ENCODE measurements at places on chromosomes 5 and 9.

- no peak for DNase-seq
Measured at GRCh38 chr5:77301447-77301883, 91.0 kb downstream of the PDE8B start.

DNA sequence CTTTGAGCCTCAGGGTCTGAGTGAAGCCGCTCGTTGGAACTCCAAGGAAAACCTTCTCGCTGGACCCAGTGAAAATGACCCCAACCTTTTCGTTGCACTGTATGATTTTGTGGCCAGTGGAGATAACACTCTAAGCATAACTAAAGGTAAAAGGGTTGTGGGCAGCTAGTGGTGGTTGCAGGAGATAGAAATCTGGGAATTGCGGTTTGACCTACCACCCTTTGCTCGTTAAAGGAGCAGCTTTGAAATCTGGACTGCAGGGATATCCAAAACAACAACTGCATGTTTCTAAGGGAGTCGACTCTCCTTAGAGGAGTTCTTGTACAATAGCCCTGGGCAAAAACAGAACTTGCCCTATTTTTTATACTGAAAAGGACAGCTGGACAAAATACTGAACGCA, 19.0 kb downstream of the ABL1 start:
- DNase-seq: no peak

GRCh38 chr9:80049096-80049782, 477.5 kb downstream of the TLE4 start:
- DNase-seq: no peak

GRCh38 chr9:34276772-34277171, 52.3 kb downstream of the KIF24 start:
- DNase-seq: no peak

DNA sequence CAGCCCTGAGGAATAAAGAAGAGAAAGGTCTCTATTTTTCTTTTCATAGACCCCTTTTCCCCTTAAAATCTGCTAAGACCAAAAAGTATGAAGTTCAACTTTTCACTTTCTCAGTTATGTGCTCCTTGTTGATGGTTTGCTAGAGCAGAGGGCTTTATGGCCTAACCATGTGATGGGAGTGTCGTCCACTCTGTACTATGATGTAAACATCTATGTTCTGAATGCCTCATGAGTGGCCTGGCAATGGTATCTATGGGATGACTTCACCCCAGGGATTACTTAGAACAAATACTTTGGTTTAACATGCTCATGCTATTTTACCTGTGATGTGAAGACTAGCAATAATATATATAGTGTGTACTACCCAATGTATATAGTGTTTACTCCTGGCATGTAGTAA, 43.7 kb upstream of the MIER3 start:
- DNase-seq: no peak

DNA sequence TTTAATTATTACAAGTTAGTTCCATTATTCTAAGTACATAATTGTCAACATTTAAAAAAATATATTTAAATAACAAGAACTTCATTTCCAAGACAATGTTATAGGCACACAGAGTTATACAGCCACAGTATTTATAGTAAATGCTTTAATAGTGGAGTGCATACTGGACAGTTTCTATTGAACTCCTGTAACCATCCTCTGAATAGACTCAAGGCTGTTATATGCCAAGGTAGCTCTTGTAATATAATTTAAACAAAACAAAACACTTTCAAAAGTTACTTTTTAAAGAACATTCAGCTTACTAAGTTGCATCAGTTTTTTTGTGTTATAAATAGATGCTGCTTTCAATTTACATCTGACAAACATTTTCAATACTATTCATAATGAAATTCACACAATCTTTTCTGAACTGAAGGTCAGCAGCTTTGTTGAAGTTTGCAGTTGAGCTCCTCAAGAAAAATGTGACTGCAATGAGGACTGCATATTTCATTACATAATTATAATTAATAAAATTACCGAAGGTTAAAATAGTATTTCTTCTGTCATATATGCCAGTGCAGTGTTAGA, 549.9 kb upstream of the CYLC2 start:
- no peak for DNase-seq

DNA sequence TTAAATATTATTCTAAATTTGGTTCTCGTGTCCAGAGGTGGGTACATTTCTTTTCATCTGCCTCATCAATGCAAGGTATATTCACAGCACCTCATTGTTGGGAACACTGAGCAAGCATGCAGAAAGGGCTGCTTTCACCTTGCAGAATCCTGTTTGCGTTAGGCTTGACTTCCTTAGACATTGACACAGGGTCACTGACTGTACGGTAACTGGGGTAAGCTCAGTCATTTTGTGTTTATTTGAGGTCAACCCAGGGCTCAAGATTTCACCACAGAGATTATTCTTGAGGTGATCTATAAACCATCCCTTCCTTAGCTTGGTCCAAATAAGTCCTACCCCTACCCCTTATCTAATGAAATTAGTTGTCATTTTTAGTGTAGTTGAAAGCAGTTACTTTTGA, 1.7 kb upstream of the PTPDC1 start:
- no peak for DNase-seq

DNA sequence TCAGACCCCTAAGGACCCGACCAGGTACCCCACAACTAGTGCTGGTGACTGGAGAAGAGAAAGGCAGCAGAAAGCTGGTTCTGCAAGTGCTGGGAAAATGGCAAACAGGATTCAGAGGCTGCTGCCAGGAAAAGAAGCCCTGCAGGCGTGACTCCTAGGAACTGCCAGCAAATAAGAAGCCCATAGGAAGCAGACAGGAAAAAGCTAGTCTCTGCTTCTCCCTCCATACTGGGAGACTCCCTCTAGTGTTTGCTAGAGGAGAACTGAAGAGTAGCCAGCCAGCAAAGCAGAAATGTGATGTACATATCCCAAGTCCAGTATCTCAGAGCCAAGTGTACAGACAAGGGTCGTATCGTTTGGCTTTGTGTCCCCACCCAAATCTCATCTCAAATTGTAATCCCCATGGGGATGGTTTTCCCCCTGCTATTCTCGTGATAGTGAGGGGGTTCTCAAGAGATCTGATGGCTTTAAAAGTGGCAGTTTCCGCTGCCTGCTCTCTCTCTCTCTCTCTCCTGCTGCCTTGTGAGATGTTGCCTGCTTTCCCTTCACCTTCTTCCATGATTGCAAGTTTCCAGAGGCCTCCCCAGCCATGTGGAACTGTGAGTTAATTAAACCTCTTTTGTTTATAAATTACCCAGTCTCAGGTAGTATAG, 38.1 kb upstream of the TUSC1 start:
- no peak for DNase-seq

All from CMK (cell line).